ENCODE measurements at places on chromosomes 7 and 10. TPM values are rescaled to one million over a fixed set of nuclear protein-coding genes. Genes with fewer than 3 reads are reported as not detected.
A peak's percentile ranks its signal among the peaks of the same experiment; 100 is the strongest.

The FBXL13 gene
- 4.8 TPM for total RNA-seq

- H3K4me3 ChIP-seq, result no peak overlapping the region
- peaks cover 9% of the 10 kb centered on the region for H3K4me1 ChIP-seq
- no peak overlapping the region for H3K27ac ChIP-seq
- H3K36me3 ChIP-seq, result no peaks in the 10 kb centered on the region
- DNase-seq, result no peak
Measured at GRCh38 chr10:70510904-70511303, 32.3 kb downstream of the PALD1 start.

DNA sequence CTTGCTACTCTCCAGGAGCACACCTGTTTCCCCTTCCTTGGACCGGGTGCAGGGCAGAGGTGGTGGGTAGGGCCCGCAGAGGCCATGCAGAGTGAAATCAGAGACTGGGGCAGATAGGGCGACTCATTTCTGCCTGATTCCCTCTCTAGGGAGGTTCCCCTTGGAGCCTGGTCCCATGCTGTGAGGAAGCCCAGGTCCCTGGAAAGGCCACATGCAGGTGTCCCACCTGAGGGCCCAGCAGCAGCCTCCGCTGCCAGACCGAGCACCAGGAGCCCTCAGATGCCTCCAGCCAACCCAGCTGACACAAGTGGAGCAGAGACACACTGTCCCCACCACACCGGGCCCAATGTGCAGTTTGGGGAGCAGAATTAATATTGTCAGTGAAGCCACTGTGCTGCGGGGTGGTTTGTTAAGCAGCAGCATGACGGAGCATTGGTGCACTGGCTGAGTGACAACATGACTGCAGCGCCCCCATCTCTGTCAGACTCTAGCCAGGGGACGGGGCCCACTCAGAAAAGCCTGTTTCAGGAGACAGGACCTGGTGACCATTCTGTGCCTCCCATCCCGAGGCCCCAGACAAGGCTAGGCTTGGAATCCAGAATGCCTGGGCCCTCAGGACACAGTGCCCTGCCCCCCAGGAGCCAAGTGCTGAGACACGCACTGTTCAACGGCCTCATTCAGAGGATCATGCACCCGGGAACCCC lies 30.4 kb upstream of the RET start:
- H3K27me3 ChIP-seq, result no peaks in the 10 kb centered on the region
- H3K36me3 ChIP-seq, result no peaks in the 10 kb centered on the region
- H3K4me1 ChIP-seq, result no peaks in the 10 kb centered on the region
- no peak for DNase-seq

The MGAM2 gene
- 0.13 TPM for total RNA-seq

DNA sequence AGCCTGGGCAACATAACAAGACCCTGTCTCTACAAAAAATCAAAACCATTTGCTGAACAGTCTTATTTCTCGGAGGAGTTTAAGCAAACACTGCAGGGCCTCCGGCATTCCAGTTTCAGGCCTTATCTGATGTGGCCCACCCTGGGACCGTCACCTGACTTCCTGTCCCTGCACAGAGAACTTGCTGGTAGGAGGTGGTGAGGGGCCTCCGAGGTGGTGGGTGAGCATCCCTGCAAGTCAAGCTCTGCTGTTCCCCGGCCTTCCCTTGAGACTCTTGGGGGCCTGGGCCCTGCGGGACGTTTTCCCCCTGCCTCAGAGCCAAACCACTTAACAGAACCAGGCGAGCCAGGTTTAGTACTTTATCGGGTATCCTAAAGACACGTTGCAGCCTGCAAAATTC lies 44.5 kb upstream of the AP5Z1 start:
- no peak for DNase-seq
- H3K4me1 ChIP-seq, result no peaks in the 10 kb centered on the region
- no peak overlapping the region for H3K27ac ChIP-seq

The RTKN2 gene
- 1.6 TPM for total RNA-seq

- H3K27me3 ChIP-seq, result no peaks in the 10 kb centered on the region
- H3K4me3 ChIP-seq, result no peak overlapping the region
- DNase-seq, result no peak
- no peaks in the 10 kb centered on the region for H3K36me3 ChIP-seq
- peaks cover 4% of the 10 kb centered on the region for H3K4me1 ChIP-seq
Measured at GRCh38 chr10:35770817-35771355, 128.8 kb upstream of the FZD8 start.

The SRRM3 gene
- total RNA-seq, result 1.0 TPM

DNA sequence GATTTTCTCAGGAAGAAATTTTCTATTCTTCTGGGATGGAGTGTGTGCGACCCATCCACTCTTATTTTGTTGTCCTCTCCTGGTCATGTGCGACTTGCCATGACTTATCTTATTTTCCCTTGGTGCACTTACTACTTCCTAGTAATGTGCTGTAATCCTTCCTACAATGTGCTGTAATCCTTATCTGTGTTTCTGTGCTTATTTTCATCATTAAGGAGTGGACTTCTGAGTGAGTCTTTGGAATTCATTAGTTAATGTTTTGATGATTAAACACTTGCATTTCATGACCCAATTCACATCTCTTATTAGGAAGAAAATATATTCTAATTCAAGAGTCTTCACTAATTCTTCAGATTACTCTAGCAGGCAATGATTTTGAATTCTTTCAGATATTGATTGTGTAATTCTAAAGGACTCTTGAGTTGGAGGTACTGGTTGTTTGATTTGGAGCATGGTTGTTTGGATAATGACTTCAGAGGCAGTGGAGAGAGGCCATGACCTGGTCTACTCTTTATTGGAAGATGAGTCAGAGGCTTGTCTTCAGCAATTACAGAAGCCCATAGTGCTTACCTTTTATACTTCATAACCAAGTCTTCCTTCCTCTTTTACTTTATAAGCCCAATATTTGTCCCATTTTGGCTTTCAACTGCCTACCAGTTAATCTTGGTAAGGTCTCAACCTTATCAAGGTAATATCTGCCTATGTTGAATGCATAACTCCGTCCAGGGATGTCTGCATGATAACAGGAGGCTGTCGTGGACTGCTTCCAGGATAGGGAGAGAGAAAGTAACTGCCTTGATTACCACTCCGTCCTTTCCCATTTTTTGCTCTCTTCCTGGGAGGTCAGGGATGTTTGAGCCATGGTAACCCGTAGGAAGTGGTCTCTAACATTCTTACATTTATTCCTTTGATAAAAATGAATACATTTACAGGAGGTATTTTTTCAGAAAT lies 278.3 kb upstream of the SP8 start:
- no peak overlapping the region for H3K27ac ChIP-seq
- no peaks in the 10 kb centered on the region for H3K4me1 ChIP-seq
- no peaks in the 10 kb centered on the region for H3K27me3 ChIP-seq
- no peak overlapping the region for H3K4me3 ChIP-seq
- no peak for DNase-seq

The ANKRD22 gene
- total RNA-seq, result 3.6 TPM

The LRWD1 gene
- total RNA-seq, result 14.1 TPM

- DNase-seq, result no peak
- H3K27ac ChIP-seq, result no peak overlapping the region
- H3K36me3 ChIP-seq, result no peaks in the 10 kb centered on the region
Measured at GRCh38 chr10:62959553-62959952, 143.4 kb upstream of the EGR2 start.

GRCh38 chr7:11524476-11525397 lies 307.3 kb downstream of the THSD7A start:
- no peaks in the 10 kb centered on the region for H3K27me3 ChIP-seq
- peaks cover 3% of the 10 kb centered on the region for H3K4me1 ChIP-seq
- H3K4me3 ChIP-seq, result no peak overlapping the region
- no peaks in the 10 kb centered on the region for H3K36me3 ChIP-seq
- DNase-seq, result peak; percentile 49

- H3K27ac ChIP-seq, result no peak overlapping the region
- no peaks in the 10 kb centered on the region for H3K36me3 ChIP-seq
- H3K4me1 ChIP-seq, result no peaks in the 10 kb centered on the region
- no peak overlapping the region for H3K4me3 ChIP-seq
- no peak for DNase-seq
- no peaks in the 10 kb centered on the region for H3K27me3 ChIP-seq
Measured at GRCh38 chr7:92987095-92987494, 130.7 kb downstream of the SAMD9 start.

The DNA2 gene
- 3.6 TPM for total RNA-seq

GRCh38 chr10:133318494-133319127 lies 9.9 kb downstream of the ZNF511 start:
- H3K4me1 ChIP-seq, result no peaks in the 10 kb centered on the region
- H3K4me3 ChIP-seq, result no peak overlapping the region
- H3K27me3 ChIP-seq, result peaks cover 6% of the 10 kb centered on the region
- no peak overlapping the region for H3K27ac ChIP-seq
- no peaks in the 10 kb centered on the region for H3K36me3 ChIP-seq

DNA sequence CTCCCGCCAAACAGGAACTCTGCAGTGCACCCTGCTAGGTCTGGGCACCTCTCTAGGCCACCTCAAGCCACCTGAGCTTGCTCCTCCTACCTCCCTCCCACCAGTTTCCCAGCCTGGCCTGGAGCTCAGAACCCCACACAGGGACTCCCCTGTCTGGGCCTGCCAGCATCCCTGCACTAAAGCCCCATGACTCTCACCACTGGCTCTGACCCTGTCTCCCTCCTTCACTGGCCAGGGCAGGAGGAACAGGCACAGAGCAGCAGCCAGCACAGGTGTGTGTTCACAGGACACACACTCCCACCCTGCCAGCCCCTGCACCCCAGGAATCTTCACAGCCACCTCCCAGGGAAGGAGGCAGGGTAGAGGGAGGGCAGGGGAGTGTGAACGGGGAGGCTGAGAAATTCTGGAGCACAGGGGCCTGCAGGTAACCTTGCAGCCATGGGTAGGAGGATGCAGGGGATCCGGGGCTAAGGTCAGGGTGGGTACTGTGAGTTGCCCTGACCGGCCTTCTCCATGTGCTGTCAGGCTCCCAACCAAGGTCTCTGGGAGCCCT lies 13.9 kb upstream of the ANTXRL start:
- DNase-seq, result no peak
- H3K4me3 ChIP-seq, result no peak overlapping the region
- no peak overlapping the region for H3K27ac ChIP-seq
- no peaks in the 10 kb centered on the region for H3K27me3 ChIP-seq
- no peaks in the 10 kb centered on the region for H3K36me3 ChIP-seq

The DRGX gene
- total RNA-seq, result not detected

All from kidney (tissue), 22 donors.